Skin of body (tissue), 3 donors: ENCODE measurements at places on chromosomes 13 and 19.

- no peak for DNase-seq
These were observed 54.5 kb downstream of the TSSK6 start for GRCh38 chr19:19460761-19461265.

DNA sequence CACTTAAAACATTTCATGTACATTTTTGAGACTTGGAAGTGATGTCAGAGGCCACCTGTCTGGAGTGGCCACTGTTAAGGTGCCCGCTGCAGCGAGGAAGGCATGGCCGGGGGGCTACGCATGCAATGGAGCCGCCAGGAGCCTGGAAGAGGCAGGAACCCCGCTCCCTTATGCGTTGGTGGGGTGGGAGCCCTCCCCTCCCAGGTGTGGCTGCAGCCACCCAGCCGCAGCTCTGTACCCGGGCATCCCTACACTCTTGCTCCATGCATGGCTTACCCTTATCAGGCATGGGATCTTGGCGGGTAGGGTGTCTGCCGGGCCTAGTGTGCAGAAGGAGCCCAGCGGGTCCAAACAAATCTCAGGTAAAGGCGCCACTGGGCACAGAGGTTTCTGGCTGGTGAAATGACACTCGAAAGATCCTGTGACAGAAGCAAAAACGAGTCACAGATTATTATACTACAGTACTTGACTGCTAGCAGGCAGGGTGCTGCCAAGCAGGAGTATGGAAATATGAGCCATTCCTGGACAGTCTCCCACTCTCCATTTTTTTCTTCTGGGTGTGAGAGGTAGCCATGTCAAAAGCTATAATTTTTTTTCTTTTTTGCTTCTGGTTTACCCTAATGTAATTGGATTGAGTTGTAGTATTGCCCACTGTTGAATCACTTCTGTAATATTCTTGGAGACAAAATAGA, 1606.3 kb upstream of the MIR17HG start:
- peak; percentile 7 for DNase-seq

- no peak for DNase-seq
These were observed 1.8 kb downstream of the POSTN start for GRCh38 chr13:37596805-37597204.

DNA sequence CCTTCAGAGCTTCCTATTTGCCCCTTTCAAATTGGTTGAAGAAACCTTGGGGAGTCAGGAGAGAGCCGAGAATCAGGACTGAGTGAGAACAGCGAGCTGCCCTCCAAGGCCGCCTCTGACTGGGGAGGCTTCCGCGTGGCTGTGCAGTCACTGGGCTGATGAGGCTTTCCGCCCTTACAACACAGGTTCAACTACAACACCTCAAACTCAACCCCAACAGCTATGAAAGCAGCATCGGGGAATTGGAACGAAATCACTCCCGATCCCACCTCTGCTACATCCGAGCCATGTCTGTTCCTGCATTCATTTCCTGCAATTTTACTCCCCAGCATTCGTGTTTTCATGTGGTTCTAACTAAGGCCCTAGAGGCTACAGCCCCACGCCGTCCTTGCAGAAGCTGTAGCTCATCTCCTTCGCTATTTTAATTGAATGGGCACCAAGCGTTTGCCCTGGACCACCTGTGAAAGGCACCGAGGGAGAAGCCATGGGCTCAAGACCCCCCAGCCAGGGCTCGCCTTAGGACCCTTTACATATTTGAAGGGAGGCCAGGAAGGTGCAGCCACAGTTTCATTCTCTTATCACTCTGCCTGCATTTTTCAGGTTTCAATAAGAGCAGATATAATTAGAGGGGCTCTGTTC, 12.3 kb upstream of the RASA3 start:
- no peak for DNase-seq

GRCh38 chr13:102772042-102772425, 1.6 kb downstream of the TEX30 start:
- DNase-seq, result no peak

DNA sequence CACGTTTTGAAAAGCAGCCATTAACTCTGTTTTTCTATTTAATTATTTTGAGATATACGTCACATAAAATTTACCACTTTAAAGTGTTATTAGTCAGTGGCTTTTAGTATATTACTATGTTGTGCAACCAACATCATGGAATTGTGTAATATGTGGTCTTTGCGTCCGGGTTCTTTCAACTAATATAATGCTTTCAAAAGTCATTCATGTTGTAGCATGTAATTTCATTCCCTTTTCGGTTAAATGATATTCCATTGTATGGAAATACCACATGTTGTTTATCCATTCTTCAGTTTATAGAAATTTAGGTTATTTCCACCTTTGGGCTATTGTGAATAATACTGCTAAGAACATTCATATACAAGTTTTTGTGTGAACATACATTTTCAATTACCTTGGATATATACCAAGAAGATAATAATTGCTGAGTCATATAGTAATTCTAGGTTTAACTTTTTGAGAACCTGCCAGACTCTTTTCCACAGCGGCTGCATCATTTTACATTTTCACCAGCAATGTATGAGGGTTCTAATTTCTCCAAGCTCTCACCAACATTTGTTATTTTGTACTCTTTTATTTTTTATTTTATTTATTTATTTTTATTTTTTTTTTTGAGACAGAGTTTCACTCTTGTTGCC, 28.1 kb upstream of the CLDN10 start:
- no peak for DNase-seq

DNA sequence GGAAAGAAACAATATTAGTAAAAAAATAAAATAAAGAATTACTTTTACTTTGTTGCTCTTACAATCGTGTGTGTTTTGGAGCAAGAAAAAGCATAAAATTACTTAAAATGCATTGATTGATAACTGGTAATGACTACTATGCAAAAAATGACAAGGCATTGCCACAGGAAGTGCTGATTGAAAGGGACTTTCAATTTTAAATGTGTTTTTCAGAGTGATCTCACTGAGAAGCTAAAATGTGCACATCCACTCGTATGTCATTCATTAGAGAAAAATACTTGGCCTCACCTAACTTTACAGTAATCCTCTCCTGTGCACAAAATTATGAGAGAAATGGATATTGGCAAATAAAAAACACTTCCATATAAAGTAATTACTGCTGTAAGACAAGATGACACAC, 934.9 kb downstream of the SLITRK6 start:
- DNase-seq, result no peak

- no peak for DNase-seq
These were observed 435.7 kb downstream of the EFNB2 start for GRCh38 chr13:106099765-106100164.

- DNase-seq, result peak; percentile 2
These were observed 67.9 kb downstream of the NDFIP2 start for GRCh38 chr13:79548902-79549301.

DNA sequence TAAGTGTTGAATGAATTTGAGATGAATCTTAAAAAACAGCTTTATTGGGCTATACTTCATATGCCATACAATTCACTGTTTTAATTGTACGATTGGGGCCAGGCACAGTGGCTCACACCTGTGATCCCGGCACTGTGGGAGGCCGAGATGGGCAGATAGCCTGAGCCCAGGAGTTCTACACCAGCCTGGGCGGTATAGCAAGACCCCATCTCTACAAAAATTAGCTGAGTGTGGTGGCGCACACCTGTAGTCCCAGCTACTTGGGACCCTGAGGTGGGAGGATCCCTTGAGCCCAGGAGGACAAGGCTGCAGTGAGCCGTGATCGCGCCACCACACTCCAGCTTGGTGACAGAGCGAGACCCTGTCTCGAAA, 10.3 kb downstream of the ARID3A start:
- no peak for DNase-seq

DNA sequence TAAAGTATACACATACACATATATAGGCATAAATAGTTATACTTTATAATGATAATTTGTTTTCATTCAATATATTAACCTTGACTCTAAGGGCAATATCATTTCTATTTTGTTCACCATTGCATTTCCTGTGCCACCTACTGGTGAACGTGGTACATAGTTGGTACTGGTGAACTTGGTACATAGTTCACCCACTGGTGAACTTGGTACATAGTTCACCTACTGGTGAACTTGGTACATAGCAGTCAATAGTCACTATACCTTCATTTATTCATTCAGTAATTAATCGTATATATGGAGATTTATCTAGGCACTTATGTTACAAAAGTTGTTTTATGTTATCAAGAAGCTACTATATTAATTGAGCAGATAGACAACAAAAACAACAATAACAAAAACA, 172.6 kb upstream of the ATXN8OS start:
- DNase-seq, result no peak

DNA sequence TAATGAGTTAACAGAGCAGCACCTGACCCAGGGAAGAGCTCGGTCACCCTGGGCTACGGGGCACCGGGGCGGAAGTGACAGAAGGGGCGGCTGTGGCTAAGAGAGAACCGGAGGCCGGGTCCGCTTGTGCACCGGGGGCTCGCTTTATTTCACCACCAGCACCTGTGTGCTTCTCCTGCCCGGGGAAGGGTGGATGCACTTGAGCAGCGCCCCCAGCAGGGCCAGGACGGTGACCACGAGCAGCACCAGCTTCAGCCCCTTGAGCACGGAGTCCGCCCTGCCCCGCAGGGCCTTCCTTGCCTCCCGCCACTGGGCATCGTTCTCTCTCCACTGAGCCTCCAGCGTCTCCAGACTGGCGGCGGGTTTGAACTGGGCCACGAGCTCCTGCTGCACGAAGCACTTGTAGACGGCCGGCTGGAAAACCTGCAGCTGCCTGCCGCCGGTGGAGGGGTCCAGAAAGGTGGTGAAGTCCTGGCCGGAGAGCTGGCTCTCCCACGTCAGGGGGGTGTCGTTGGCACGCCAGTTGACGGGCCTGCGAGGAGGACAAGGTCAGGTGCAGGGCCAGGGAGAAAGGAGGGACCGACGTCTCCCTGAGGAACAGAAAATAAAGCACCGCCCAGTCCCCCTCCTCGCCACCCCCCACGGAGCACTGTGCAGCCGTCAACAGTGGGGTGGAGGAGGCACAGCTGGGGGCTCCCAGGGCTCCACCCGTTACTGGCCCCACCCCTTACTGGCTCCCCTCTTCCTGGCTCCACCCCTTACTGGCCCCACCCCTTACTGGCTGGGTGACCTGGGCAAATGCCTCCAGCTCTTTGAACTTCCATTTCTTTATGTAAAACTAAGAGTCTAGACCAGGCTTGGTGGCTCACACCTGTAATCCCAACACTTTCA, 3.6 kb downstream of the FAM187B start:
- no peak for DNase-seq

DNA sequence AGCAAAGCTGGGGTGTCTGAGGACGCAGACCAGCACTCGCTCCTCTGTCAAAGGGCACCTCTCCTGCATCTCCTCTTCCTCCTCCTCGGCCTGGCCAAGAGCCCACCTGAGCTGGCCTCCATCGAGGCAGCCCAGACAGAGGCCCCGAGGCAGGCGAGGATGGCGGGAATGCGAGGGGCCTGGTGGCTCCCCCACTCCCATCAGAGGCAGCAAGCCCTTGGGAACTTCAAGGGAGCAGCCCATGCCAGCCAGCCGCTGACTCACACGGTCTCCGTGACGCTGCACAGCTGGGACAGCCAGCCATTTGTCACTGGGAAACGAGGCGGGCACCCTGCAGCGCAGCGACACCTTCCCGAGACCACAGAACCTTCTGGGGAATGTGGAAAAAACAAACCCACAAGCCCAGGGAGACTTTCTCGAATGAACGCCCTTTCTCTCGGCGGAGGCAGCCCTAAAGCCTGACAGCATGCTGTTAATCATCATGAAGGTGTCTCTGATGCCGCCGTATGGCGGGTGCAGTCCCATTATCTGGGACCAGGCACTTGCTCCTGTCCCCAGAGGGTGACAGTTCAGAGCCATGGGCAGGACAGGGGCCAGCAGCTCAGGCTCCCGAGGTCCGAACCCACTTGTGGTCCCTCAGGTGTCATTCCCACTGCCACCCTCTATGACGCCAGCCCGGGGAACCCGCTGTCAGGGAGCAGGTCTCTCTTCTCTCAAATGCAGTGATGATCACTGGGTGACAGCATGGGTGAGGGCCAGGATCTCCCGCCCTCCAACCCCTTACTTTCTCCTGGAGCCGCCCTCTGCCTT, 53.0 kb downstream of the PEPD start:
- DNase-seq, result no peak

DNA sequence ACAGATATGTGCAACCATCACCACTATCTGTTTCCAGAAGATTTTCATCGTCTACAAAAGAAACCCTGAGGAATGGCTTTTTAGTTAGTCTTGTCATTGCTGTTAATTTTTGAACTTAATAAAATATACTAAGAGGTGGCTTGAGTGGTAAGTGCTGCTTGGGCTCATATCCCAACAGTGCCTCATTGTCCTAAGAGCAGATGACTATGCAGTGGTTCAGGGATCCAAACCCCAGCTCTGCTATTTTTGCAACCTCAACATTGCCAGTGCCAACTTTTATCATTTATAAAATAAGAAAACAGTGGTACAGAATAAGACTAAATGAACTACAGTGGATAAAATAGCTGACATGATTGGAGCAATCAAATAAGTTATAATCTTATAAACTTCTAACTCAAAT, 123.2 kb upstream of the SLC7A1 start:
- no peak for DNase-seq

DNA sequence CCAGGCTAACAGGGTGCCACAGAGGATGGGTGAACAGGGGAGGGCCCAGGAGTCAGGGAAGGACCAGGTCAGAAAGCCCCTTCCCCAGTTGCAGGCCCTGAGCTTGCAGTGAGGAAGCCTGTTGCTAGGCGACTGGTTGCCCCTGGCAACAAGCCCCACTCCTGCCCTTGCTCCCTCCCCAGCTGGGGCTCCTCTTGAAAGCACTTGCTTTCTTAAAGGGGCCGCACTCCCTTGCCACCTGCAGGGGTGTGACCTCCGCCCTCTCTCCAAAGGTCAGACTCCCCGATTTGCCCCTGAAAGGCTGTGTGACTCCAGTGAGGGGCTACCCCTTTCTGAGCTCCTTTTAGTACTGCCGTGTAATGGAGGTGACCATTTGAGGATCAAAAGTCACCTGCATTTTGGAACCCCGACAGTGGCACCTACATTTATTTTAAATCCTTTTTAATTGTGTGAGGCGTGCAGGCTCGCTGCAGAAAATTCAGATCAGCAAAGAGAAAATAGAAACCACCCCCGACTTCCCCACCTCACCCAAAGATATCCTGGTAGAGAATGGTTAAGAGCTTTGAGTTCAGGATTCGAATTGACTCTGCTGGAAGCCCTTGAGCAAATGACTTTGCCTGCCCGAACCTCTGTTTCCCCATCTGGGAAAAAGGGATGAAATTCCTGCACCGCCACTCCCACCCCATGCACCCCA, 4.8 kb downstream of the FCHO1 start:
- DNase-seq, result no peak

DNA sequence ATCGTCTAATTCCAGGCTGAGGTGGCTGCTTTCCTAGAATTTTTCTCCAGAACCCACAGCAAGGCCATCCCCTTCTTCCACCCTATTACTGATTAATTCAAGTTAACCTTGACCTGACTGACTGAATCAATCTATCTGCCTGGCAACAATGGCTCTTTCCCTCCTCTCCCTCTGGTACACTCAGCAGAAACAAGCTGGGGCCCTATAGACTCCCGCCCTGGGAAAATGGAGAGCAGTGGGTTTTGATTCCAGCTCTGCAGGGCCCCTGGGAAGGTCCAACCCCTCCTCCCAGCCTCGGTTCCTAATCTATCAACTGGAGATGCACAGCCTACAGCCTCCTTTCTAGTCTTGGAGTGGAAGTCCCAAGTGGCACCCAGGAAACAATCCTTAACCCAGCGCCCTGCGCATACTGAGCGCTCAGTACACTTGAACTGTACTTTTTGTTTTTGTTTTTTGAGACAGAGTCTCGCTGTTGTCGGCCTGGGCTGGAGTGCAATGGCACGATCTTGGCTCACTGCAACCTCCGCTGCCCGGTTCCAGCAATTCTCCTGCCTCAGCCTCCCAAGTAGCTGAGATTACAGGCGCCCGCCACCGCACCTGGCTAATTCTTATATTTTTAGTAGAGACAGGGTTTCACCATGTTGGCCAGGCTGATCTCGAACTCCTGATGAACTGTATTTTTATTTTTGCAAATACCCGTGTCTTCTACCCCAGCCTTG, 5.2 kb upstream of the C3 start:
- no peak for DNase-seq

GRCh38 chr13:40498461-40498860, 168.0 kb downstream of the FOXO1 start:
- no peak for DNase-seq
